ENCODE measurements at places on chromosomes 6 and 20.

DNA sequence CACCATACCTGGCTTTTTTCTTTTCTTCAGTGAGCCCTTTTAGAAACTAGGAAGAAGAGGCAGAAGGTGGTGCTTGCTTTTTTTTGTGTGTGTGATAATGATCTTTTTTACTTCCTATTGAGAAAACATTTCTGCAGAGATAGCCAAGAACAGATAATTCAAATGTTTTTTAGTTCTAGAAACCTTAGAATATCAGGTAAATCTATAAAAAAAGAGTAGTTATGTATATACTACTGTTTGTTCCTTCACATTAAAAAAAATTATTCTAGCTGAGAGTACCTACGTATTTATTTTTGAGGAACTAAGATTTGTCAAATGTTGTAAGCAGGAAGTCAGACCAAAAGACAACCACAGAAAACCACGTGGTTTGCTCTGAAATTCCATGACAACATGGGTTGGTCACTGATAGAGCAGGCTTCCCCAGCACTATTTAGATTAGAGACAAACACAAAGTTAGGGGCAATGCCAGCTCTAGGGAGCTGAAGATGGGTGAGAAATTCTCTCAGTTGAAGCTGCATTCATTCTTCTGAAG, 12.8 kb downstream of the STK4 start:
- peak; percentile 94 for DNase-seq

DNA sequence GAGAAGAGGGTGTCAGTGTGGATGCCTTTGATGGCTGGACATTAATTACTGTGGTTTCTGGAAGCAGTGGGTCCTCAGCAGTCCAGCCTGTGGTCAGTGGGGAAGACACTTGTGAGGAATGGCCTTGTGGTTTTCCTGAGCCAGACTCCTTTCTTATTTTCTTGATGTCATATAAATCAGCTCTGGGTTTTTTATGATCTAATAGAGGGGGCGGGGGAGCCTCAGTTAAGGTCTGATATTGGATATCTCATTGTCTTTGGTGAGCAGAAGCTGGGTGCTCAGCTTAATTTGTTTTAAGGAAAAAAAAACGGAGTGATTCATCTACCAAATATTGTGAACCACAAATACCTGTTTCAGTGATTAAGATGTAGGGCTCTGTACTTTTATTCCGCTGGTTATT, 62.1 kb downstream of the OTOR start:
- no peak for DNase-seq

DNA sequence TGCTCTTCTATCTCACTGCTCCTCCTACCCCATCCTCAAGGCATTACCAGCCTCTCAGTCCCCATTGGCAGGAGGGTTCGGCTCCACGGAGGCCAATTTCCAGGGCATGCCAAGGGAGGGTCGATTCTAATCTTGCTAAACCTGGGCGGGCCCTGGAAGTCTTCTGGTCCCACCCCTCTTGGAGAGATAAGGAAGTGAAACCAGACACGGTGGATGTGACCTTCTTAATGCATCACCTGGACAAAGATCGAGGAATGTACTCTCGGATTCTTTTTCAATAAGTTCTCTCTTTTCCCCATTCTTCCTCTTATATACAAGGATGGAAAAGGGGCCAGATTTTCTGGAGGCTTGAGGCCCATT, 112.2 kb upstream of the ARMC2 start:
- DNase-seq = no peak

- no peak for DNase-seq
These were observed 43.8 kb downstream of the TAF4 start for GRCh38 chr20:62021793-62022385.

DNA sequence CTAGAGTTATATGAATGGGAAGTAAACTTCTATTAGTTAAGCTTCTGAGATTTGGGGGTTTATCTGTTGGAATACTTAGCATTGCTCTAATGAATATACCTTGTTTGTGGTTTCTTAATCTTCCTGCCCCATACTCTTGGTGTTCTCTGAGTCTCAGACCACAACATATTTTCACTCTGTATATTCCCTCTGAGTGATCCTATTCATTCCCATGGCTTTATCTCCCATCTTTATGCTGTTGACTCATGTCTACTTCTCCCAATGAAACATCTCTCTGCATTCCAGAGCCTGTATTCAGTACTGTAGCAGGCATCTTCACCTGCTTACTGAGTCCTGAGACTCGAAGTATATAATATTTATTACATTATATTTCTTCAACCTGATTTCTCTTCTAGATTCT, 283.7 kb upstream of the MAP3K7 start:
- DNase-seq = no peak

GRCh38 chr6:167737205-167737830, 89.4 kb upstream of the AFDN start:
- DNase-seq = no peak

- DNase-seq = no peak
These were observed 111.6 kb downstream of the SYCP2 start for GRCh38 chr20:59821788-59822187.

DNA sequence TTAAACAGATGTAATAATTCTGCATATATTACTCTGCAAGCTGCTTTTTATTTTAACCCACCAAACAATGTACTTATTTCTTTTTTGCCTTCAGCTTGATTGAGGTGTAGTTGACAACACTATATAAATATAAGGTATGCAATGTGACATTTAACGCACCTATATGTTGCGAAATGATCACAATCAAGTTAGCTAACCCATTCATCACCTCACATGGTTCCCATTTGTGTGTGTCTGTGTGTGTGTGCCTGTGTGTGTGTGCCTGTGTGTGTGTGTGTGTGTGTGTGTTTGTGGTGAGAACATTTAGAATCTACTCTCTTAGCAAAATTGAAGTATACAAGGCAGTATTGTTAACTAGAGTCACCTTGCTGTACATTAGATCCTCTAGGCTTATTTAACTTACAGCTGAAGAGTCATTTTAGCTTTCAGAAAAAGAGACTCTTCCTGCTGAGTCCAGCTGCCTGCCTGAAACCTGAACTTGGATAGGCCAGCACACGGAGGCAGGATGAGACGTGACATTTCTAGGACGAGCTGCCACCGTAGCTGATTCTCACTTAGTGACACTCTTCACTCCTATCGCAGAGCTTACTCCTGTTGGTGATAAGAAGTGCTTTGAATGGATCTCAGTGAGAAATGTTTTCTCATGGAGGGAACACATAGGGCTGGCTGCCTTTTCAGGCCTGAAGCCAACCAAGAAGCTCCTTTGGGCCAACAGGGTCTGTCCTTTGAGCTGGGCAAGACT, 126.5 kb upstream of the RIPOR2 start:
- no peak for DNase-seq

- no peak for DNase-seq
These were observed 78.9 kb downstream of the SLX4IP start for GRCh38 chr20:10513931-10514575.

DNA sequence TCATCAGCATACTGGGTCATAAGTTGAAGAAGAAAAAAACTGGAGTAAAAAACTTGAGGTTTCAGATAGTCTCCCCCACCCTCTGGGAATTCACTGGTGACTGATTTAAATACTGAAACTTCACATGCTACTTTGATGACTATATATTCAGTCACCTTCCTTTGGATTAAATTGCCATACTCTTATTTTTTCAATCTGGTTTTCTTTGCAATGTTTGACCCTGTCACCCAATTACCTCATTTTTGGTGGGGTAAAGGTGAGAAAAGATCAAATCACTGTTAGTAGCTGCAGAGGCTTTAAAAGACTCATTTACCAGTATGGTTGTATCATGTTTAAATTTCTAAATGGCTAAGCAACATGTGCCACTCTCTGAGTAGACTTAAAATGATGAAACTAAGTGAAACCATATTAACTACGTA, 862.7 kb upstream of the FLRT3 start:
- no peak for DNase-seq

- DNase-seq = no peak
These were observed 693 bp upstream of the SLC29A1 start for GRCh38 chr6:44222486-44223318.

GRCh38 chr6:116881236-116881635, 4.2 kb downstream of the RFX6 start:
- no peak for DNase-seq

DNA sequence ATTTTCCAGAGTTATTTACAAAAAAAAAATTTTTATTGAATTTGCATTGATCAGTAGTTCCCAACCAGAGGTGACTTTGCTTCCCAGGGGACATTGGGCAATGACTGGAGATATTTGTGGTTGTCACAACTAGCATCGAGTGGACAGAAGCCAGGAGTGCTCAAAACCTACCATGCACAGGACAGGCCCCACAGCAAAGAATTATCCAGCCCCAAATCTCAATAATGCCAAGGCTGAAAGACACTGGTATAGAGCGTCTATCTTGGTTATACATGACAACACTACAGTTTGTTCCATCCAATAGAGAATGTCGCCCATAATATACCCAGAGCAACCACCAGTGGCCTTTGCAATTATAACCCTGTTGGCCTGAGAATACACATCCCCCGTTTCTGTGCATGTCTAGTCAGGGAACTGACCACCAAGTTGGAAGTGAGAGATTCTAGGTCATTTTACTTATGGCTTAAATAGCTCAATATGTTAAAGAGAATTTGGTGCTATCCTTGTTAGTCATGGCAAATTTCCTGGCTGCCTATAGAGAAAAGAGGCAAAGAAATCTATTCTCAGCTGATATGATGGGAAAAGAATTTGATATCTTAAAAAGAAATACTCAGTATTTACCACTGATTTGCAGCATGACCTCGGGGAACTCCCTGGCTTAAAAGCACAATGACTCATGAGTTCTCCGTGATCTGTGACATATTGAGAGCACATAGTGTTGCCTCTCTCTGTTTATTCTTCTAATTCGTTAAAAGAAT, 76.0 kb upstream of the ADTRP start:
- no peak for DNase-seq

GRCh38 chr6:92159046-92159445, 1260.3 kb downstream of the EPHA7 start:
- DNase-seq = no peak

DNA sequence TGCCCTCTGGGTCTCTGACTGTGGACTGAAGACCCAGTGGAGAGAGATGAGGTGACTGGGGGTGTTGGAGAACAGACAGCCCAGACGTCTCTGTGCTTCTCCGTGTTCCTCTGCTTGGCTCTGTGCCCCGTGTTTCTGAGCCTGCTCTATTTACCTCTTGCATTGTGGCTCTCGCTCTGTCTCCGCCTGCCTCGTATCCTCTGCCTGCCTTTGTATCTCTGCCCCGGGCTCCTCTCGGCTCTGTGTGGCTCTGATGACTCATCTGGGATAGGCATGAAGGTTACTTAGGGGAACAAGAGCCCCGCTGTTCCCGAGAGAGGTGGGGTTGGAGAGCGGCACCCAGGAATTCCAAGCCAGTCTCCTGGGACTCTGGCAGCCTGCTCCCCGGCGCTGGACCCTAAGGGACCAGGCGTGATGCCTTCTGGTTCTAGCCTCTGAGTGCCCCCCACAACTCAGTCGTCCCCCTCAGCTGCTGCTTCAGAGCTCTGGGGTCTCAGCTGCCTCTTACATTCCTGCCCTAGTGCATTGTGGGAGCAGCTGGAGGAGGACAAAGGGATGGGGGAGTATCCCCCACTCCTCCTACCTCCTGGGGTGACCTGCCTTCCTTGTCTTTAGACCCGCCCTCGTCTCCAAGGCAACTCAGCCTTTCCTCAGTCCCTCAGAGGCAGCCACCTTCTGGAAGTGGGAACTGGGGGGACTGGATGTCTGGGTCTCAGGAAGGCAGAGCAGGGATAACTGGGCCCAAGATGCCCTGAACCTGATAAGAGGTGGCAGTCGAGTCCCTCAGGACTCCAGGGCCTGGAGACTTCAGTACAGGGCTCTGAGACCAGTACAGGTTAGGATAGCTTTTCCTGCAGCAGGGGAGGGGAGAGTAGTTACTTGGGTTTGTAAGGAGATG, 1.9 kb downstream of the DDR1 start:
- DNase-seq = no peak

DNA sequence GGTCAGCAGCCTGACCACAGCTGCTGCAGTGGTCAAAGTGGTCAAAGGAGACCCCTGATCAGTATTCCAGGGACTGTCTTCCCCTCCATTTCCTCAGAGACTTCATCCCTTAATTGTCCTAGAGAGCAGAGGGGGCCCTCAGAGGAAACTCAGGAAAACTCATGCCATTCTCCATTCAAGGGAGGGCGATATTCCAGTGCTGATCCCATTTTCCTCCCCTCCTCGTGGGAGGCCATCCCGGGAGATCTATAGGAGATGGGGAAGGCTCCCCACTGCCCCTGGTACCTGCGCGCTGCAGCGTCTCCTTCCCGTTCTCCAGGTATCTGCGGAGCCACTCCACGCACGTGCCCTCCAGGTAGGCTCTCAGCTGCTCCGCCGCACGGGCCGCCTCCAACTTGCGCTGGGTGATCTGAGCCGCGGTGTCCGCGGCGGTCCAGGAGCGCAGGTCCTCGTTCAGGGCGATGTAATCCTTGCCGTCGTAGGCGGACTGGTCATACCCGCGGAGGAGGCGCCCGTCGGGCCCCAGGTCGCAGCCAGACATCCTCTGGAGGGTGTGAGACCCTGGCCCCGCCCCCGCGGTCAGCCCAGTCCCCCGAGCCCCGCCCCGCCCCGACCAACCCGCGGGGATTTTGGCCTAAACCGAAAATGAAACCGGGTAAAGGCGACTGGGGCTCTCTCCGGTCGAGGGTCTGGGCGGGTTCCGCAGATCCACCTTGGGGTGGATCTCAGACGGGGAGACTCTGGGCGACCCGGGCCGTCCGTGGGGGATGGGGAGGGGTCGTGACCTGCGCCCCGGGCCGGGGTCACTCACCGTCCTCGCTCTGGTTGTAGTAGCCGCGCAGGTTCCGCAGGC, 878 bp downstream of the HLA-C start:
- DNase-seq = peak; percentile 73

DNA sequence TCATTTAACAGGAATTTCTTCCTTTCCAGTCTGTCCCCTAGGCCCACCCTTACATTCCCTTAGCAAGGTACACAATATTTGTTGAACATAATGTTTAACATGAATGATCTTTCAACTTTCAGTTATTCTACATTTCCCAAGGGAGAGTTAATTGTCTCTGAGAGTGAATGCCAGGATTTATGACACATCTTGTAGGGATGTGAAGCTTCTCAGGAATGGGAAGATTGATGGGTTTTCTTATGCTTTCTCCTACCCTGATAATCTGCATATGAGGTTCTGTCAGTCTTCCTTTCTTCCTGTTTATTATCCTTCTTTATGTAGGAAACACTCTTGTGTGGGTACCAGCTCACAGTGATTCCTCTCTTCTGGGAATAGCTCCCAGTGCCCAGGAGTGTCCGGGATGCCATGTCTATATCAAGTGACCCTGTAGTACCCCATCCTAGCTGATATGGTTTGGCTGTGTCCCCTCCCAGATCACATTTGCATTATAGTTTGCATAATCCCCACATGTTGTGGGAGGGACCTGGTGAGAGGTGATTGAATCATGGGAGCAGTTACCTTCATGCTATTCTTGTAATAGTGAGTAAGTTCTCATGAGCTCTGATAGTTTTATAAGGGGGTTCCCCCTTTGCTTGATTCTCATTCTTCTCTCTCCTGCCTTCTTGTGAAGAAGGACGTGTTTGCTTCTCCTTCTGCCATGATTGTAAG, 7.1 kb upstream of the FYN start:
- no peak for DNase-seq
